ENCODE measurements at places on chromosomes 3 and 15.

DNA sequence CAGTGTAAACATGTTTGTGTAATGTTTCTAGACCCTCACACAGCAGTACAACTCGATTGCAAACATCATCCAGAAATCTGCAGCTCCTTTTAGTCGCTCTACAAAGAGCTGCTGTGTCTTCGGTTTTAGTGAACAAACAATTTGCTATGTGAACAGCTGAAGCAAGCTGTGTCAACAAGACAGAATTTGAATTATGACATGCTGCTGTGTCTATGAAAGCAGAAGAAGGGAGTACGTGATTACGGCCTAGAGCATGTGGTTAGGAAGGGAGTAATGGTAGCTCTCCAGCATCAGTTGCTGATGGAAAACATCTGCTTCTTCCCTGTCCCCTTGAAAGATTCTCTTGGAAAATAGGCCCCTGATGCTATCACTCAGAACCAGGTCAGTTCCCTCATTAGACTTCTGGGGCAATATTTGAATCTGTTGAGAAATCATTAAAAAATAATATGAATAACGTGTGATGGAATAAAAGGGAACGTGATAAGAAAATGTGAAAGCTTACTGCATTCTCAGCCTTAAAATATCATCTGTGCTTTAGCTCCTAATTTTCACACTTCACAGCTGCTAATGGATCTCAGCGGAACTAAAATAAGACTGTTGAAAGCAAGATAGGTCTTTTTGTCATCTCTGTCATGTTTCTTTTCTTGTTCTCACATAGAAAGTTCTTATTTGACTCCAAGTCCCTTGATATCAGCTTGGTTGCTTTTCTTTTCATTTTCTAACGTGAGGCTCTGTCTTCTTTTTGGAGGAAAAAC, 891.5 kb downstream of the ROBO2 start:
- H3K4me1 ChIP-seq = no peaks in the 10 kb centered on the region
- no peak for DNase-seq
- H3K27ac ChIP-seq = no peak overlapping the region
- no peaks in the 10 kb centered on the region for H3K36me3 ChIP-seq

- H3K36me3 ChIP-seq = no peaks in the 10 kb centered on the region
- no peak overlapping the region for H3K27ac ChIP-seq
- peak; percentile 70 for DNase-seq
- no peak overlapping the region for H3K4me3 ChIP-seq
Measured at GRCh38 chr15:65054333-65055200, 9.4 kb downstream of the SLC51B start.

- no peaks in the 10 kb centered on the region for H3K27me3 ChIP-seq
- 0 out of 2 replicates have a peak, but pooled peaks cover 4% of the 10 kb centered on the region for H3K36me3 ChIP-seq
- peaks cover 51% of the 10 kb centered on the region for H3K4me1 ChIP-seq
Measured at GRCh38 chr15:90030376-90030775, 29.3 kb downstream of the ZNF710 start.

GRCh38 chr3:102223132-102223531, 211.7 kb upstream of the ZPLD1 start:
- no peaks in the 10 kb centered on the region for H3K36me3 ChIP-seq
- no peak overlapping the region for H3K27ac ChIP-seq
- H3K27me3 ChIP-seq = peaks cover 4% of the 10 kb centered on the region
- no peak overlapping the region for H3K4me3 ChIP-seq

- no peak for DNase-seq
- no peaks in the 10 kb centered on the region for H3K27me3 ChIP-seq
- no peaks in the 10 kb centered on the region for H3K4me1 ChIP-seq
- no peaks in the 10 kb centered on the region for H3K36me3 ChIP-seq
- no peak overlapping the region for H3K4me3 ChIP-seq
- no peak overlapping the region for H3K27ac ChIP-seq
Measured at GRCh38 chr3:22691407-22691806, 511.7 kb upstream of the UBE2E2 start.

GRCh38 chr15:50487287-50487686, 59.2 kb downstream of the USP50 start:
- H3K36me3 ChIP-seq = peaks cover 52% of the 10 kb centered on the region
- H3K4me1 ChIP-seq = no peaks in the 10 kb centered on the region
- H3K27me3 ChIP-seq = no peaks in the 10 kb centered on the region
- DNase-seq = no peak
- H3K4me3 ChIP-seq = no peak overlapping the region

- no peak overlapping the region for H3K27ac ChIP-seq
- DNase-seq = no peak
- H3K36me3 ChIP-seq = no peaks in the 10 kb centered on the region
- no peaks in the 10 kb centered on the region for H3K4me1 ChIP-seq
- no peaks in the 10 kb centered on the region for H3K27me3 ChIP-seq
Measured at GRCh38 chr3:17129556-17129955, 244.8 kb downstream of the PLCL2 start.

- no peak overlapping the region for H3K27ac ChIP-seq
- H3K4me3 ChIP-seq = no peak overlapping the region
- no peaks in the 10 kb centered on the region for H3K4me1 ChIP-seq
- H3K36me3 ChIP-seq = no peaks in the 10 kb centered on the region
- peaks cover 8% of the 10 kb centered on the region for H3K27me3 ChIP-seq
- no peak for DNase-seq
Measured at GRCh38 chr3:159859836-159860235, 128.8 kb upstream of the IL12A start.

DNA sequence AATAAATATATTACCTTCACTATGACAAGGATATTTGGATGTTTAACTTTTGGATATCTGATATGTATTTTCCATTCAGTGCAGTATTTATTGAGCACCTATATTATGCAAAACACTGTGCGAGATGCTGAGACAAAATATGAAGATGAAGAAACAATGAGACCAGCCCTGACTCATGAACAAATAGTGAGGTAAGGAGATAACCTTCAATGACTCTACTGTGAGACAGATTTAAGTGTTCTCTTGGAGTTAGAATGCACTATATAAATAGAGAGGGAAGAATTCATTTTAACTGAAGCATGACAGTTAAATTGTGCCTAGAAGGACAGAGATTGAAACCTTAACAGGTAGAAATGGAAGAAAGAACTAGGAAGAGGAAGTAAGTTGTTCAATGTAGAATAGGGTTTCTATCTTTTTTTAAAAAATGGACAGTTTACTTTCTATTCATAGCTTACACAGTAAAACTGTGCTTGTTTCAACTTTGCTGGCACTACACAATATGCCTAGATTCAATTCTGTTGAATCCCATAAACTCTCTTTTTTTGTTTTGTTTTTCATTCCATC, 124.2 kb downstream of the ZBTB20 start:
- H3K27me3 ChIP-seq = no peaks in the 10 kb centered on the region
- H3K27ac ChIP-seq = no peak overlapping the region
- no peak for DNase-seq
- H3K36me3 ChIP-seq = no peaks in the 10 kb centered on the region

- no peaks in the 10 kb centered on the region for H3K4me1 ChIP-seq
- no peaks in the 10 kb centered on the region for H3K36me3 ChIP-seq
- peaks cover 9% of the 10 kb centered on the region for H3K27me3 ChIP-seq
- H3K27ac ChIP-seq = no peak overlapping the region
Measured at GRCh38 chr3:140828585-140828984, 113.1 kb upstream of the SLC25A36 start.

DNA sequence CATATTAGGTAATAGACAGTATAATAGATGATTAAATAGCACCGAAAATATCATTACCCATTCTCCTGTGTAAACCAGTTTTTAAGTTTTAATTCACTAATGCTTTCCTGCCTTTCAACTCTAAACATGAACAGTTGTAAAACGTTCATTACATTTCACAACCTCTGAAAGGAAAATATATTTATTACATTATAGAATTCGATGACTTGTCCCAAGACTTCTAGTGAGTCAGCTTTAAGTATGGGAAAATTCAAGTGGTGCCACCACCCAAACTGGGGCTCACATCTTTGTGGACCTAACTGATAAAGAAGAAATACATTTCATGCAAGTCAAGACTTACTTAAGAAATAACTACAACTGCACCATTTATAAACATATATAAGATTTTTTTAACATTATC, 2.0 kb downstream of the TRIM59 start:
- no peaks in the 10 kb centered on the region for H3K27me3 ChIP-seq
- DNase-seq = no peak
- no peaks in the 10 kb centered on the region for H3K36me3 ChIP-seq
- no peaks in the 10 kb centered on the region for H3K4me1 ChIP-seq
- no peak overlapping the region for H3K27ac ChIP-seq

DNA sequence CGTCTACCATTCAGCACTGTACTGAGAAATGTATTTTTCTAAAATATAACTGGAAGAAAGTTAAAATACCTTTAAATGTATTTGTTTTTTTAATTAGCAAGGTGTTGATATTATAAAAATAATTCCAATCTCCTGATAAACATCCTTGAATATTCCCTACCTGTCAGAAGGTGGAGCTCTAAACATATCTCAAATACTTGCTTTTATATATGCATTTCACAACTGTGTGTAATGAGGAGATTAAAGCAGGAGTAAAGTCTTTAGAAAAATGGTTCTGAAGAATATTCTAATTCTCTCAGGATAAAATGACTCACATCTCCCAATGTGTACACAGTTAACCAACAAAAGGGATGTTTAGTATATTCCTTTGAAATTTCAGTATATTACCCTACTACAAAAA, 422.7 kb downstream of the PLCL2 start:
- DNase-seq = no peak
- peaks cover 6% of the 10 kb centered on the region for H3K4me1 ChIP-seq
- no peaks in the 10 kb centered on the region for H3K27me3 ChIP-seq
- no peak overlapping the region for H3K4me3 ChIP-seq
- no peak overlapping the region for H3K27ac ChIP-seq

DNA sequence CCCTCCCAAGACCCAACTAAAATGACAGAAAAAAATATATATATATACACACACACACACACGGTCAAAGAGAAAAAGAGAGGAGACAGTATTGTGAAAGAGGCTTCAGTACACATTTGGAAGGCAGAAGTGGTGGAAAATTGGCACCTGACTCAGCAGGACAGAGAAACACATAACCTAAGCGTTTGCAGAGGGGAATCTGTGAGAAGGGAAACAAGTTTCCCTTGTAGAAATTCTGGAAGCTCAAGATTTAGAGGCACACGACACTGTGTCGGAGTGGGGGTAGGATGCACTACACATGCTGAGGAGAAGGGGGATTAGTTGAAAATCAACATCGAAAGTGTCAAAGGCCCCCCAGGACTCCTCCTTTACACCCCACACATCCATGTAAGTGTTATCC, 53.1 kb downstream of the PAK2 start:
- H3K27me3 ChIP-seq = no peaks in the 10 kb centered on the region
- H3K4me1 ChIP-seq = no peaks in the 10 kb centered on the region
- peaks cover 62% of the 10 kb centered on the region for H3K36me3 ChIP-seq
- no peak overlapping the region for H3K4me3 ChIP-seq

- H3K27ac ChIP-seq = no peak overlapping the region
- no peak for DNase-seq
- no peak overlapping the region for H3K4me3 ChIP-seq
Measured at GRCh38 chr3:142615171-142615570, 19.0 kb downstream of the PLS1 start.

GRCh38 chr15:72339777-72340177, 19.8 kb upstream of the CELF6 start:
- no peak overlapping the region for H3K4me3 ChIP-seq

GRCh38 chr3:71514621-71515020, 68.9 kb downstream of the FOXP1 start:
- no peaks in the 10 kb centered on the region for H3K27me3 ChIP-seq
- DNase-seq = no peak
- H3K4me3 ChIP-seq = no peak overlapping the region
- no peaks in the 10 kb centered on the region for H3K36me3 ChIP-seq

DNA sequence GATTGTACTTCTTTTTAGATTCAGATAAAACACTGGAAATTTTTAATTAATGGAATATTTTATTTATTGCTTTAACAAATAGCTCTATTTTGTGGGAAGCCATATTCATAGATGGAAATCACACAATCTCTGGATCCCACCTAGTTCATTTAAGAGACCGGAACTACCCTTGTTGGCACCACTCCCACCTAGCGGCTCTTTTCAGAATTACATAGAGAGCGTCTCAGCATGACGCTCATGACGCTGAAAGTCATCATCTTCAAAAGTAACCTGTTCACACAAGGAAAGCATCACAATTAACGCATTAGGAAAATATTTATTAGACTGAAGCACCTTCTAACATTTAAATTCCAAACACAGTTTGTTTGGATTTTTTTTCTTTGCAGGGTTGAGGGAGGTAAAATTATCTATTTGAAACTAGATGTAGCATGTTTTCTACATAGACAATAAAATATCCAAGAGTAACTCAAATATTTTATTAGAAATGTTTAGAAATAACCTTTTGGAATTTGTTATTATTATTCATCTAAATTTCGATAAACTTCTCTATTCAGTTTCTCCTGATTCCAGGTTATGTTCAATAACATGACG, 214.9 kb upstream of the ARRDC4 start:
- no peak overlapping the region for H3K27ac ChIP-seq
- peak; percentile 54 for DNase-seq
- H3K36me3 ChIP-seq = no peaks in the 10 kb centered on the region
- H3K4me3 ChIP-seq = no peak overlapping the region
- H3K4me1 ChIP-seq = no peaks in the 10 kb centered on the region
- H3K27me3 ChIP-seq = peaks cover 2% of the 10 kb centered on the region

DNA sequence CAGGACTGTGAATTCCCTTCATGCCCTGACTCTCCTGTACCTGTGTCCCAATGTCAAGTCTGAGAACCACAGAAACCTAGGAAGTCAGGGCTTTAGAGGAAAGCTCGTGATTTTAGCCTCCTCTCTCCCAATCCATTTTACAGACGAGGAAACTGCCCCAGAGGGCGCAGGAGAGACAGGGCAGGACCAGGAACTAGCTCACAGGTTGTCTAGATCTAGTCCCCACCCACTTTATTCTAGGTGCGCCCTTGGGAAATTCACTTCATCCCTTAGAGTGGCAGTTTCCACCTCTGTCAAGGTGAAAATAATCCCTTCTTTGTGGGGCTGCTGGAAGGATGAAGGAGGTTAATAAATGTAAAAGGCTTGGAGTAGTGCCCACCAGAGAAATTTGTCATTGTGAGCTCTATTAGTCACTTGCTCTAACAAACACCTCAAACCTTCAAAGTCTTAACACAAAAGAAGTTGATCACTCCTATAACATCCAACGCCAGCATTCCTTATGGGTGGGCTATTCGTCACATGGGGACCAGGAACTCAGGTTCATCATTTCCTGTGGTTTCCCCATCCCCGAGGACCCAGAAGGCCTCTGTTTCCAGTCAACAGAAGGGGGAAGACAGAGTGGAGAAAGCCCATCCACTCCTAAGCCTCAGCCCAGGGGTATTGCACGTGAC, 282.3 kb downstream of the XXYLT1 start:
- H3K27me3 ChIP-seq = peaks cover 2% of the 10 kb centered on the region
- H3K4me1 ChIP-seq = no peaks in the 10 kb centered on the region
- DNase-seq = no peak
- no peak overlapping the region for H3K4me3 ChIP-seq
- H3K27ac ChIP-seq = no peak overlapping the region
- no peaks in the 10 kb centered on the region for H3K36me3 ChIP-seq

GRCh38 chr15:89378296-89379151, 43.9 kb upstream of the POLG start:
- no peaks in the 10 kb centered on the region for H3K4me1 ChIP-seq
- no peak overlapping the region for H3K4me3 ChIP-seq
- H3K27me3 ChIP-seq = peaks cover 9% of the 10 kb centered on the region
- H3K36me3 ChIP-seq = no peaks in the 10 kb centered on the region
- DNase-seq = no peak

- no peaks in the 10 kb centered on the region for H3K27me3 ChIP-seq
- H3K27ac ChIP-seq = no peak overlapping the region
- H3K36me3 ChIP-seq = no peaks in the 10 kb centered on the region
- no peaks in the 10 kb centered on the region for H3K4me1 ChIP-seq
- DNase-seq = no peak
Measured at GRCh38 chr3:74281705-74282104, 332.8 kb downstream of the CNTN3 start.
